ENCODE measurements at places on chromosomes 6 and 20. TPM values are rescaled to one million over a fixed set of nuclear protein-coding genes. Genes with fewer than 3 reads are reported as not detected.

NAPB gene
- 9.6 TPM for total RNA-seq

CLPSL1 gene
- total RNA-seq = not detected

STK4 gene
- 34.1 TPM for total RNA-seq

GCNT2 gene
- 71.1 TPM for total RNA-seq

FOXS1 gene
- 9.6 TPM for total RNA-seq

CAGE1 gene
- not detected for total RNA-seq

DNA sequence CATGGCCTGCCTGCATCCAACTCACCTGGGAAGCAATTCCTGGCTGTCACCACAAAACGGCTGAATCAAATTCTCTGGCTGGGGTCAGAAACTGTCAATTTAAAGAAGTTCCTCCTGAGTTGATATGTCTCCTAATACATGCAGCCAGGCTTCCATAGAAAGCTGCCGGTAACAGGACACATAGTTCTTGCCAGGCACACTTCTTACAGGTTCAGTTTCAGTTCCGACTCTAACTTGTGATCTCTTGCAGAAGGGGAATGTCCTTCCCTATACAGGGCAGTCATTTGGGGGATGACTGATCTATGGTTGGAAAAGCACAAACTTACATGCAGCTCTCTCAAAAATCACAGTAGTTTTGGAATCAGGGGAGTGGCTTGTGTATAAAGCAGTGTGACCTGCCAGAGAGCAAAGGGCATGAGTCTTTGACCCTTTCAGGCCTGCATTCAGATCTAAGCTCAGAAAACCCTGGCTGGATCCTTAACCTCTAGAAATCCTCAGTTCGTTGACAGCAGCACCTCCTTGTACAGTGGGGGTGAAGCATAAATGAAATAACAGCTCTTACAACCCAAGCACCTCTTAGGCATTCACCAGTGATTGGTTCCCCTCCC is 195.6 kb downstream of the SCP2D1 start:
- no peak for DNase-seq
- no peaks in the 10 kb centered on the region for H3K36me3 ChIP-seq
- peaks cover 6% of the 10 kb centered on the region for H3K27me3 ChIP-seq
- no peak overlapping the region for H3K27ac ChIP-seq
- peaks cover 11% of the 10 kb centered on the region for H3K4me1 ChIP-seq

GRCh38 chr20:33025318-33025876 is 6.1 kb upstream of the BPIFB6 start:
- no peak for DNase-seq
- H3K36me3 ChIP-seq = no peaks in the 10 kb centered on the region
- no peaks in the 10 kb centered on the region for H3K4me1 ChIP-seq

- no peaks in the 10 kb centered on the region for H3K36me3 ChIP-seq
- H3K4me1 ChIP-seq = peaks cover 5% of the 10 kb centered on the region
- DNase-seq = no peak
- no peak overlapping the region for H3K27ac ChIP-seq
- H3K4me3 ChIP-seq = no peak overlapping the region
Measured at GRCh38 chr20:51187261-51187660, 164.4 kb upstream of the KCNG1 start.

DNA sequence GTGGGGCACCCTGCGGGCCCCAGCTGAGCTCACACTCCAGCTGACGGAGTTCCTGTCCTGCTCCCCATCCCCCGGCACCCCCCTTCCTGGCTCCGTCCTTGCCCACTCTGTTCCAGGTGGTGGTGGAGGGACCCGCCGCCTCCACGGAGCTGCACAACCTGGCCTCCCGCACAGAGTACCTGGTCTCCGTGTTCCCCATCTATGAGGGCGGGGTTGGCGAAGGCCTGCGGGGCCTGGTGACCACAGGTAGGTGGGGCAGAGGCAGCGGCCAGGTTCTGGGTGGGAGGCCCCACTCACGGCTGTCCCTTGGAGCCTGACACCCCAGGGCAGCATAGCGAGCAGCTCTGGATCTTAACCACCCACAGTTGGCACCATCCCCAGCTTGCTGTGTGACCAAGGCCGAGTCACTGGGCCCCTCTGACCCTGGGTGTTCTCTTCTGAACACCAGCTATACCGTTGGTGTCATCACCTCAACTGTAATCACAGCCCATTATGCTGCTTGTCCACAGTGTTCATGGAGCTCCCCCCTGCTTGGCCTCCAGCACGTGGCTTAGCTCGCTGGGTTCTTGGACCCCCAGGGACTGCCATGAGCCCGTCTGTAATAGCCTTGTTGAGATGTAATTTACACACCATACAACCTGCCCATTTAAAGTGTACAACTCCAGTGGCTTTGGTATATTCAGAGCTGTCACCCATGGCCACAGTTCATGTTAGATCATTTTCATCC is 17.4 kb downstream of the COL20A1 start:
- peaks cover 3% of the 10 kb centered on the region for H3K27me3 ChIP-seq
- H3K36me3 ChIP-seq = no peaks in the 10 kb centered on the region
- no peaks in the 10 kb centered on the region for H3K4me1 ChIP-seq
- peak overlapping the region; percentile 24 for H3K27ac ChIP-seq

DNA sequence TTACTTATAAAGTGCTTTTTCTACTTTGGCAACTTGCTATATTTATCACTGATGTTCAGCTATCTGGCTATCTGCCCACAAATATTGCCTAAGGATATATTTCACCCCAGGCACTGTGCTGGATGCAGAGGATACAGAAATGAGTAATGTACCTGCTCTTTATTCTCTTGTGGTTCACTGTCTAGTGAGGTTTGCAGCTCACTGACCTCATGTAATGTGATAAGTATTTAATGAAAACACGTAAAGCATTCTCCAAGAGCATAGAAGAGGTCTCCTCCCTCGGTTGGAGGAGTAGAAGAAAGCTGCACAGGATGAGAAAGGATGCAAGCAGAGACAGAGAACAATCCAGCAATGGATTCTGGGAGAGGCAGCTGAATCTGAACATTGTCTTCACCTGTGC is 610.7 kb downstream of the CBLN4 start:
- no peaks in the 10 kb centered on the region for H3K4me1 ChIP-seq
- DNase-seq = no peak
- H3K27ac ChIP-seq = no peak overlapping the region

DNA sequence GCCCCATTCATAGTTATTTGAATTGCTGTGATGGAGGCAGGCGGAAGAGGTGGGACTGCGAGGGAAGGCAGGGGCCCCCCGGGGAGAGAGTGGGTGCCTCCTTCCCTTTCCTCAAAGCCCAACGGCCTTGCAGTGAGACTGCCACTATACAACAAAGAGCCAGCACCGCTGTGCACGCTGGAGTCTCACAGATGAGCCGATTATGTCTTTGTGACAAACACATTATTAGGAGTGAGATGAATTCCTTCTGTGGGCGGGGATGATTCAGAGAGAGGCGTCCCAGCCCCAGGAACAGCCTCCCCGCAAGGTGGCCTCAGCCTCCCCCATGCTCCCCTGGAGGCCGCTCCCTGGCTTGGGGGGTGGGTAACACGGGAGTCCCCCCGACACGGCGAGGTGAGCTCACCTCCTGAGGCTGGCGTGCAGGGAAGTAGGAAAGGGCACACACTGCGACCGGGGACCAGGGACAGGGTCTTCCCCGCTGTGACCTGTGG is 26.7 kb downstream of the NTSR1 start:
- peaks cover 4% of the 10 kb centered on the region for H3K27me3 ChIP-seq
- H3K36me3 ChIP-seq = no peaks in the 10 kb centered on the region
- DNase-seq = no peak

- no peak overlapping the region for H3K27ac ChIP-seq
- DNase-seq = no peak
- H3K4me3 ChIP-seq = no peak overlapping the region
- H3K4me1 ChIP-seq = no peaks in the 10 kb centered on the region
- H3K36me3 ChIP-seq = peaks cover 5% of the 10 kb centered on the region
- H3K27me3 ChIP-seq = no peaks in the 10 kb centered on the region
Measured at GRCh38 chr6:52787917-52788316, 15.7 kb downstream of the GSTA1 start.

- H3K27ac ChIP-seq = no peak overlapping the region
- peaks cover 8% of the 10 kb centered on the region for H3K4me1 ChIP-seq
- DNase-seq = no peak
Measured at GRCh38 chr6:25173246-25173645, 105.9 kb upstream of the CARMIL1 start.

DNA sequence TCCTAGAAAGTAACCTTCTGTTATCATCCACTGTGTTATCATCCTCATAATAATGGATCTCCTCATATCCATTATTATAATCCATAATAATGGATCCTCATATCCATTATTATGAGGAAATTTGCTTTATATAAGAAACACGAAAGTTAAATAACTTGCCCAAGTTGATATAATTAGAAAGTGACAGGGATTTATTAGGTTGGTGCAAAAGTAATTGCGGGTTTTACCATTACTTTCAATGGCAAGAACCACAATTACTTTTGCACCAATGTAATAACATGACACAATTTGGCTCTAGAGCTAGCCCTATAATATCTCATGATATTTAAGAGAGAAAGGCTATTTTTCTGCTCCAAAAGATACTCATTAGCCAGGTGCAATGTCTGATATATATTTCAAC is 275.7 kb upstream of the STXBP5 start:
- no peaks in the 10 kb centered on the region for H3K4me1 ChIP-seq
- H3K4me3 ChIP-seq = no peak overlapping the region
- DNase-seq = no peak
- H3K27me3 ChIP-seq = no peaks in the 10 kb centered on the region

- no peak for DNase-seq
- no peaks in the 10 kb centered on the region for H3K27me3 ChIP-seq
- H3K27ac ChIP-seq = no peak overlapping the region
- no peaks in the 10 kb centered on the region for H3K4me1 ChIP-seq
- H3K4me3 ChIP-seq = no peak overlapping the region
Measured at GRCh38 chr6:70062010-70062409, 195.7 kb downstream of the COL19A1 start.
